ENCODE measurements at places on chromosomes 3 and 15.

DNA sequence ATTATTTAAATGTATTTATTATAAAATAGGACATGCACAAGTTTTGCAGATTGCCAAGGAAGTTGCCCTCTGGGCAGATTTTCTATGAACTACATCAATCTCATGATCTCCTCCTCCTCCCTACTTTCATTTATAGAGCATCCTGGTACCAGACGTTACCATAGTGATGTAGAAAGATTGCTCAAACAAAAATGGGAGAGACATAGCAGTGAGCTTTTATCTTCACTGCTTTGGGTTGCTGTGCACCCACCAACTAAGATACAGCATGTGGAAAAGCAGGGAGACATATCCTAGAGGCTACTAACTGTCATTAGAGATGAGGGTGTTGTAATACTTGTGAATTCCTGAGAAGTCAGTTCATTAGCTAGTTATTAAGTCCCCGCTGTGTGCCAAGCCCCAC is 137.5 kb upstream of the BFSP2 start:
- no peak for DNase-seq

GRCh38 chr15:45134682-45135604 is 5.1 kb downstream of the DUOX1 start:
- no peak for DNase-seq

- no peak for DNase-seq
Measured at GRCh38 chr3:147348976-147349375, 57.4 kb downstream of the ZIC4 start.

DNA sequence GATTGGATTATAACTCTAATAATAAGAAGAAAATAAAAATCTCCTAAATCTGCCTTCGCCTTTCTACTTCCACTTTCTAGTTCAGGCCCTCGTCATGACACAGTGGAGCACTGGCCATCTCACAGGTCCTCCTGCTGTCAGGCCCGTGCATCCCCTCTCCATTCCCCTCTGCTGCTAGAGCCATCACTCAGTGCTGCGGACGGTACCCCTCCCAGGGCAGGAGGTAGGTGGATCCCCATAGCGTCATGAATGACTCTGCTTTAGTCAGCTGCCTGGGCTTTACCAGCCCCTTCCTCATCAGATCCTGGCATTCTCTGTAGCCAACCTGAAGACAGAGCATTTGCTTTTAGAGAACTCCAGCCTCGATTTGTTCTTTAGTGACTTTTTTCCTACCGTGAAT is 12.0 kb upstream of the PPP1R2 start:
- no peak for DNase-seq

GRCh38 chr3:41711651-41712050 is 250.3 kb downstream of the ULK4 start:
- no peak for DNase-seq

DNA sequence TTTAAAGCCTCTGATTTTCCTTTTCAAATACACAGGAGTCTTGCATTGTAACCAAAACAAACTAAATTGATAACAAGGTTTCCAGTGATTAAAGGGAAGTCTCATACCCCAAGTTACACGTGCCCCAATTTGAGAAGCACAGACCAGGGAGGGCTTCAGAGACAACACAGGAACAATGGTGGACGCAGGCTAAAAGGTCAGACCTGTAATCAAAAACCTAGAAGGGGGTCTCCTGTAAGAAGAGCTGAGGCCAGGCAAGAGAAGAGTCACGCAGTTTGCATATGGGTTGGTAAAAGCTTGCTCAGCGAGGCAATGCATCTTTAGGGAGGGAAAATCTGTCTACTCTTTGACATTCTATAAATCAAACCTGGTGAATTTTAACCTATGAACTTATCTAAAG is 58.6 kb upstream of the MCF2L2 start:
- no peak for DNase-seq

GRCh38 chr3:4751029-4751501 is 228.2 kb upstream of the BHLHE40 start:
- DNase-seq: no peak

DNA sequence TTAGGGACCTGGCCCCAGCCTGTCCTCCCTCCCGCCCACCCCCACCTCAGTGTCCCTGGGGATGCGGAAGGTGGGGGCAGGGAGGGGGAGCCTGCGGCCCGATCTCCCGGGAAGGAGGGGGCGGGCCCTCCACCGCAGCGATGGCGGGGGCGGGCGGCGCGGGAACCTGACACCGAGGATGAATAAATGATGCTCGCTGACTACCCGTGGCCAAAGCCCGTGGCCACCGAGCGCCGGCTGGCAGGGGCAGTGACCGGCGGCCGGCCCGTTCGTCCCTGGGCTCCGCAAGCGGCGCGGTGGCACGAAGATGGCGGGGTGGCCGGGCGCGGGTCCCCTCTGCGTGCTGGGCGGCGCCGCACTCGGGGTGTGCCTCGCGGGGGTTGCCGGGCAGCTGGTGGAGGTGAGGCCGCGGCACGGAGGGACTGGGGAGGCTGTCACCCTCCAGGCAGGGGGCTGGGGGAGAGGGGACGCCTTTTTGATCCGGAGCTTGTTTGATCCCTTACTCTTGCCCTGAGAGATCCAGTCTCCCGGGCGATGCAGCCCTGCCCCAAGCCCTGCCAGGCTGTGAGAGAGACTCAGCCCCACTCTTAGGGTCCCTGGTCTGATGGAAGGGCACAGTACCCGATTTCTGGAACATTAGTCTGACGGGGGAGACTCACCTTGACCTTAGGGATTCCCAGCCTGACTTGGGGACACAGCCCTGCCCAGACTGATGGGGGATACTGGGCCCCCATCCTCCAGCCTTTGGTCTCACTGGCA is at the start of gene TMIE:
Gene TMIE (plus strand): TSS at position 212 of the 759 bp plus-strand sequence. CDS start 96 bp downstream, at position 308.
- no peak for DNase-seq

GRCh38 chr3:126539558-126540250 is 15.7 kb downstream of the CHST13 start:
- no peak for DNase-seq

GRCh38 chr15:74391582-74392450 is 24.4 kb upstream of the CYP11A1 start:
- peak; percentile 47 for DNase-seq

DNA sequence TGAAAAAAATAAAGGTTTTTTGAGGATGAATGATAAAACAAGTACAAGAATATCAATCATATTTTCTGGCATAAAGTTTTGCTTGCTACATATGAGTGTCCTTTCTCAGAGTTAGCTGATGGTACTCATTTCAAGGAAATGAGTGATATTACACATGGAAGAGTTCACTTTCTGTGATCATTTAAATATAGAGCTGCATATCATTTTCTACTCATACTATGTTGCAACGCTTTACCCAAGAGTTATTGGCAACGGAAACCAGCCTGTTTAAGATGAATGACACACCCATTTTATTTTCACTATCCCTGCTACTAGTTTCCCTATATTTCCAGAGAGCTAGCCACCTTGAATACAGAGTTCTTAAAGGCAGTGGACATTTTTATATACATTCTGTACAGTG is 35.4 kb upstream of the RBMS3 start:
- no peak for DNase-seq

DNA sequence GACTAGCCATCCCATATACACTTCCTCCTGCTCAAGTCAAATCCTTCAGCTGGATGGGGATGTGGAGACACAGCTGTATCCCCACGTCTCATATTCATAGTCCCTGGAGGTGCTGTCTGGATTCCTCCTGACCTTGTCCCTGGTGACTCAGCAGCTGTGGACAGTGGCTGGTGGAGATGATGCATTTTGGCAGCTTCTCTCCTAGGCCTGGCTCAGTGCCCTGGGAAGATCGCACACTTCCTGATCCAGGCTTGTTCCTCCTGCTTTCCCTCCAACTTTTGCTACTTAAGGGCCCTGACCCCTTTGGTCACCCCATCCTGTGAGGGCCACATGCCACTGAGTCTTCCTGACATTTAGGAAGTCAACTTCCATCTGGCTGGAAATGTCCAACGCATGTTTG is 44.4 kb downstream of the ADAMTSL3 start:
- DNase-seq: no peak

- peak; percentile 67 for DNase-seq
Measured at GRCh38 chr3:39141171-39141995, 12.0 kb downstream of the CSRNP1 start.

DNA sequence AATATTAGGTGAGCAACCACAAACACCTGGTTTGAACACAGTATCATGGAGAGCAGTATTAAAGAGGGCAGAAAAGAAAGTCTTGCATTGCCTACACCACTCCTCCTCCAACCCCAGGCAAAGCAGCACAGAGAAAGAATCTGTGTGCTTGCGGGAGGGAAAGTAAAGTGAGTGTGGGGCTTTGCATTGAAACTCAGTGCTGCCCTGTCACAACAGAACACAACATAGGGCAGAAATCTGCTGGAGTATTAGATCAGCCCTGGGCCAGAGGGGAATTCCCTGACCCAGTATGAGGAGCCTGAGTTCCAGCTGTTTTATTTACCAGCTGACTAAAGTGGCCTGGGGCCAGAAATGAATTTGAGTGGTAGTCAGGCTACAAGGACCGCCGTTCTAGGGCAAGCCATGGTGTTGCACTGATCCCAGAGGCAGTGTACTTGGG is 75.5 kb downstream of the SPATA16 start:
- no peak for DNase-seq

GRCh38 chr3:61725851-61726333 is 164.5 kb downstream of the PTPRG start:
- no peak for DNase-seq

DNA sequence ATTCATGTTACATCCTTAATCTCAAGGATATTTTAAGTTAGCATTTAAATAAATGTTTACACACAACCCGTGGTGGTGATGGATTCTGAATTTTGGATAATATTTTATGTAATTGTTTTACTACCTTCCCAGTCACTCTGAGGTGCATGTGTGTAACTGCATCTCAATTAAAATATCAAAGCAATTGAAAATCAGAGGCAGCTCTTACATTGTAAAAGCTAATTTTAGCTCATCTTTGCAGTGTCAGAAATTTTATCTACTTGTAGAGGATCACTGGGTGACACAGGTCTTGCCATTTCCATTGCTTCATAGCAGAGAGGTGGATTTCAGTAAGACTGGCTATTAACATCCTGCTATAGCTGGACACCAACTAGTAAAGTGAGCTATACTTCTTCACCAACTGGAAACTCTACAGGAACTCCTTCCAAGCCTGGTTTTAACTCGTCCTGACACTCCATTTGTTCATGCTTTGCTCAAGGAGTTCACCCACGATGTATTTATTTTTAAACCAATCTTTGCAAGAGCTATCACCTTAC is 19.6 kb upstream of the MITF start:
- no peak for DNase-seq

- no peak for DNase-seq
Measured at GRCh38 chr3:197709135-197709534, 27.6 kb downstream of the RUBCN start.

DNA sequence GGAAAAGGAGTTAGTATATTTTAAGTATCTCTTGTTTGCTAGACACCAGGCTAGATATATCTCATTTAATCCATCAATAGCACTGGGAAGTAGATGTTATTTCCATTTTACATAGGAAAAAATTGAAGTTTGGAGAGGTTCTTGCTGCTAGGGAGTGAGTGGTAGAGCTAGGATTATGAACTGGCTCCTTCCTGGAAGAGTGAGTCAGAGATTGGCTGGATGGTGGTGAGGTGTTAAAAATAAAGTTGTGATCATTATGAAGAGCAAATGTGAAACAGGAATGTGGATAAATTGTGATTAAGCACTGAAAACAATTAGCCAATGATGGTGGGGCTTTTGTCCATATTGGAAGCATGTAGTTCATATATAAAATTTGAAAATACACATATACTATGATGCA is 234.2 kb downstream of the WNT5A start:
- DNase-seq: no peak

GRCh38 chr3:117486719-117487716 is 777.4 kb downstream of the TUSC7 start:
- no peak for DNase-seq

DNA sequence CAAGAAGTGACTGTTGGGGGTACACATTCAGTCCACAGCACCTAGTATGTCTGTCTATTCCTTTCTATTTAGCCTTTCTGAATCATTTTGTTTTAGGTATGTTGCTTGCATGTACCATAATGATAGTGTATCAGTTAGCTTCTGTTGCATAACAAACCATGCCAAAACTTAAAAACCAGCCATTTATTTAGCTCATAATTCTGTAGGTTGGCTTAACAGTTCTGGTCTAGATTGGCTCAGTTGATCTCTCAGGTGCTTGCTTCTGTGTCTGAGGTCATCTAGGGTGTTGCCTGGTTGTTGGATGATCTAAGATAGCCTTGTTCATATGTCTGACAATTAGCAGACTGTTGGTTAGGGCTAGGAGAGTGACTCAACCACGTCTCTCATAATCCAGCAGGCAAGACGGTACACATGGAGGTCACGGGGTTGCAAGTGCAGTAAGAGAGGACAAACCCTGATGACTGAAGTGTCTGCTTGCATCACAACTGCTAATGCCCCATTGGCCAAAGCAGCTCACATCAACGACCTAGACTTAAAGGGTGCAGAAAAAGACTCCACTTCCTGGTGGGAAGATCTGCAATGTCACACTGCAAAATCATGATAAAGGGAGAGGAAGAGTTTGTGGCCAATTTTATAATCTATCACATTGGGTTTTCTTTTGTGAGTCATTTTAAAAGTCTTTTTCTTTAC is 6.8 kb upstream of the PDCD6IP start:
- peak; percentile 92 for DNase-seq

DNA sequence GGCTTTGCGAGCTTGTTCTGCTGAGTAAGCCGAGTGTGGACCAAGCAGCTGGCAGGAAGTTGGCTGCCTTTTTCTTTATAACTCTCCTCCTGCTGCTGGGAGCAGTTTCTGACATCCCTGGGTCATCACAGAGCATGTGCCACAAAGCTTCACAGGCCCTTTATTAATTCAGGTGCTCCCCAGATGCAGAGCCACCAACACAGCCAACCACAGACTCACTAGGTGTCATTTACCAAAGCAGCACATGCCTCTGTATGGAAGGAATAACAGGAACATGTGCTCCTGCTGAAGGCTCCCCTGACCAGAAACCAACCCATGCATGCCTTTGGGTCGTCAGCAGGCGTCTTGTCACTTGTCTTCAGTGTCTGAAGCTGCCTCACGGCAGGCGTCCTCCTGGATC is 152.5 kb downstream of the ADAMTS17 start:
- DNase-seq: no peak

DNA sequence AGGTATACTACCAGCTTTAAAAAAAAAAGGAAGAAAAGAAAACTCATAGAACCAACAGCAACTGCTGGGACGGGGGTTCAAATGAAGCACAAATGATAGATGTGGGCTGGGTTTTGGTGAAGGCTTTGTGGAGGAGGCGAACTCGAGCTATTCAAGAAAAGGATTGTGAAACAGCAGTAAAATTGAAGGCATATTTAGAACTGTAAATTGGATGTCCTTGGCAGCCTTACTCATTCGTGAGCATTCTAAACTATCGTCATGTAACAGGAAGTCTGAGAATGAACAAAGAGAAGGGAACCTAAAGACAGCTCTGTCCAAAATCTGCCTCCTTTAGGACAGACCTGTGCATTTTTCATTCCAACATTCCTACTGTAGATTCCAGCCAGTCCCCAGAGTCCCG is 97.8 kb downstream of the LARS2 start:
- DNase-seq: no peak

DNA sequence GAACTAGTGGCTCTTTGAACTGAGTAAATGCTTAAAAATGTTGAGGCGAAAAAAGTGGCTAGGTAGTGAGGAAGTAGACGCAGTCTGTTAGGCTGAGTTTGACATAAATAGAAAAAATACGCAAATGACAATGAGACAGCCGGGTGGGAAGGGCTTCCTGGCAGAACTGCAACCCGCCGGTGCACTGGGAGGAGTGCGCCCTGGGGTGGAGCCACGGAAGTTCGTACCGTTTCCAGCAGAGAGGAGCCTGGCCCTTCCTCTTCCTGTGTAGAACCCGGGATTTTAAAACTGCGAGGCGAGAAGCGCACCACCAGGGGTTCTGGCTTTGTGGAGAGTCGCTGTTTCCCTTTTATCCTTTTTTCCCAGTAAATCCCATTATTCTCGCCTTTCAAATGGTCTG is 602.6 kb downstream of the PYDC2 start:
- DNase-seq: no peak

GRCh38 chr15:68252925-68253534 is 23.5 kb upstream of the CLN6 start:
- DNase-seq: peak; percentile 75

All from erythroblast (primary cell).